ENCODE measurements at places on chromosomes 3 and 15.

DNA sequence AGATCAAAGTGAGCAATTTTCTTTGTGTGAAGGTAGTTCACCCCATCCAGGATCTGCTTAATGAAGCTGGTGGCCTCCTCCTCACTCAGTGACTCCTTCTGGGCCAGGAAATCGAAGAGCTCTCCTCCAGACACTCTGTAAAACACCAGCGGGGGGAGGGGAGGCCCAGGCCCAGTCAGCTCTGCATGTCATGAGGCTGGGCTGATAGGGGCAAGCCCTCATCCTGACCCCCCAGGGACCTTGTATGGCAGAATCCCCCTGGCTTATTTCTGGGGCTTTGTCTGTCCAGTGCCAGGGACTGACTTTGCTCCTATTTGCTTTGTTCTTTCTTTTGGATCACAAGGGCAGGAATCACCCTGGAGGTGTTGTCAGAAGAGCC is 74.9 kb downstream of the DAPK2 start:
- DNase-seq: peak; percentile 26

GRCh38 chr3:4083225-4084015 is 219.7 kb upstream of the SETMAR start:
- no peak for DNase-seq

DNA sequence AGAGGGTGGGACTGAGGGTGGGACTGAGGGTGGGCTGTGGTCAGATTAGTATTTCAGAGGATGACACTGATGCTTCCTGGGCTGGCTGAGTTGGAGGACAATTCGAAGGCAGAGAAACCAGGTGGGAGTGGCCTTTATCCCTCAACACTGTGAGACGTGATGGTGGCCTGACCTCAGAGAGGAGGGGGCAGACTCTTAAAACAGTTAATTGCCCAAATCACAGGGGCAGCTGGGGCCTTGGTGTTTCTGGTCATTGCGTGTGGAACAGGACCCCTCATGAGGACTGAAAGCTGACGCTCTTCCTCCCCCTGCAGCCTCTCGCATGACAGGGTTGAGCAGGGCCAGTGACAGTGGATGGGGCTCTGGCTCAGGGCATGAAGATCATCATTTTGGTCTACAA is 18.7 kb downstream of the DNASE1L3 start:
- DNase-seq: no peak

DNA sequence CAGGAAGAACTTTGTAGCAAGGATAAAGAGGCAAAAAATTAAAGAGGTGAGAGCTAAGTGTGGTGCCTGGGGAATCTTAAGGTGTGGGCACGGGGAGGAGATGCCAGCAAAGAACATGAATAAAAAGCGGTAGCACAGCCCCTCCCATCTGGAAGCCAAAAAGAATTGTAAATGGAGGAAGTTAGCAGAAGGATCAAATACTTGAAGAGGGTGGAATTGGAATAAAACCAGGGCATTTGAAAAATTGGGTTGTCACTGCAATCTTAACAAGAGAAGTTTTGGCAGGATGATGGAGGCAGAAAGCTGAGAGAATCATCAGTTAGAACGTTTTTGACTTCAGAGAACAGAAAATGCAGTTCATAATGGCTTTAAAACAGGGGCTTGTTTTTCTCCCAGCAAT is 2.4 kb downstream of the CCR2 start:
- DNase-seq: no peak

All from CD4-positive, alpha-beta T cell treated with Interferon alpha-2 for 1 hour (primary cell).